ENCODE measurements at places on chromosomes 13 and 19.

- DNase-seq = peak; percentile 47
Observed at GRCh38 chr19:52535771-52536447, 8.4 kb downstream of the ZNF808 start.

GRCh38 chr19:38387550-38388348 lies at the start of gene GGN:
TSS of gene GGN (minus strand) at chr19:38388034. CDS start at chr19:38387261, 773 bp downstream.
- peak; percentile 83 for DNase-seq

GRCh38 chr19:28606269-28607032 lies 606.5 kb downstream of the UQCRFS1 start:
- no peak for DNase-seq

DNA sequence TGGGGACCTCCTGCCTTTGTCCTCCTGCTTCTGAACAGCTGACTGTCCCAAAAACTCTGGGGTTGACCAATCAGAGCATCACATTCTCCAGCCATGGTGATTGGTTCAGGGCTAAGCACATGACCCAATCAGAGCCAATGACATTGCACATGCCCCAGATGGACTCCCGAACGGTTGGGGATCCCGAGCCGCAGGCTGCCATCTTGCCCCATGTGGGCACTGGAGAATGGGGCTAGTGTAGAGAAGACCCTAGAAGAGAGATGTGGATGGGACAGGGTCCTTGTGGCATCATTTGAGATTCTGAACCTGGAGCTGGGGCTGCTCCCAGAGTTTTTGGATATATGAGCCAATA lies 31.3 kb upstream of the PEPD start:
- DNase-seq = no peak

- peak; percentile 46 for DNase-seq
Observed at GRCh38 chr19:7294558-7295212, 471 bp upstream of the INSR start.

DNA sequence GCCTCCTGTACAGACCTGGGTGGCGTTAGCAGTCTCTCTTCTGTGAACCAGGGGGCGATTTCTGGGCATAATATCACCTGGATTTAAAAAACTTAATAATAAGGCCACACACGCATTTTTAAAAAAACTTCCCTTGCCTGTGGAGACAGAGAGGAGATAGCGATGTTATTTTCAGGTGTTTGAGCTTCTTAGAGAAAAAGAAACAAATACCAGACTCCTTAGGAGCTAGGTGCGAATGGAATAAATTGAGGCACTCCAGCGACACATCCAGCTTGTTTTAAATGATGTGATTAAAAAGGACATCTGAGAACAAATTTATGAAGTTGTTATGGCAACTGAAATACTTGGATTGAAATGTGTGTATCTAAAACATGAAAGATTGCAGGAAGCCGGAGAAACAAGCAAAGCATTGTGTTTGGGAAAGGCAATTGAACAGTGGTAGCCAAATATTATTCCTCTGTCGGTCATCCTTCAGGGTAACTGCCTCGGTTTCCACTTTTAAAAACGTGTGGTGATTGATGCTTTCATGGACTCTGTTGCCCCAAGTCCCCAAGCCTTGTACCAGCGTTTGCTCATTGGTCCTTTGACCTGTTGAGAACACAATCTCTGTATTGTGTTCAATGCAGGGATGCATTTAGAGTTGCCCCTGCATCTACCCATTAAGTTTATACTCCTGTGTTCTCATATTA lies 158.7 kb downstream of the TM9SF2 start:
- no peak for DNase-seq

- DNase-seq = peak; percentile 60
Observed at GRCh38 chr13:46387064-46387851, at the start of gene RUBCNL. TSS of gene RUBCNL (minus strand) at chr13:46387252. CDS start at chr13:46372475, 14,777 bp downstream.

DNA sequence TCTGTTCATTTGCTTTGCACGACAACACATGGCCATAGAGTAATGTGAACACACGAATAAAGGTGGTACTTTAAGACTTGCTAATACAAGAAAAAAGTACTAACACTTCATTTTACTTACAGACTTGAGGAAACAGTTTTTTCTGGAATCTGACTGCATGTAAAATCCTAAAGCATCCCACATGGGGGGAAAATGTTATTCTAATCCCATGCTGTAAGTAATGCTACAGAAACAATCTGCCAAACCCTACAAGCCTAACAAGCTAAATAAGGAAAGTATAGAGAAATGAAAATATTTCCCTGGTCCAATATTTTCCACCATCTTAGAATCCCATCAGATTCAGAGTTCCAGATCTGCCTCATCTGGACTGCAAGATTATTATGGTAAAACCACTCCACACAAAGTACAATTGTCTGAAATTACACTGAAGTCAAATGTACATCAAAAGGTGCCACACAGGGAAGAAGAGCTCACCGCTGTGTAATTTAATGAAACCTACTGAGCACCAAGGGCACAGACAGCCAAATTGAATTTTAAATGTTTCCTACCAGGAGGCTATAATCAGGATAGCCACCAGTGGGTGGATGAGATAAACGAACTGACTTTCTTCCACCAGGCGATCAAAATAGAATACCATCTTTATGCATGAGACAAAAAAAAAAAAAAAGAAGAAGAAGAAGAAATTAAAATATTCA lies 22.0 kb downstream of the LHFPL6 start:
- no peak for DNase-seq

DNA sequence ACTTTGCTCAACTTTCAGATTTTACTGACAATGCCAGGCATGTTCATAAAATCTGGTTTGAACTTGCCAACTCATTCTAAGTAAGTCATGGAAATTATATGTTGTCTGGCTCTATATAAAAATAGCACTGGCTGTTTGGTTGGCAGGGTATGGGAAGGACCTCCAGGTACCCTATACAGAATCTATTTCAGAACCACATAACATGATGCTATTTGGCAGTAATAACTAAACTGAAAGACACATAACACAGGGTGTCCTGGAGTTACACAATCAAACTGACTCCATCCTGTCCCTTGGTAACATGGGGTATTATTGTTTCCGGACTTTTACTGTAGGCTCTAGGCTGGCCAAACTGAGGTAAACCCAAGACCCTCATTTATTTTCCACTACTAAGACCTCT lies 248.8 kb downstream of the RGCC start:
- no peak for DNase-seq

DNA sequence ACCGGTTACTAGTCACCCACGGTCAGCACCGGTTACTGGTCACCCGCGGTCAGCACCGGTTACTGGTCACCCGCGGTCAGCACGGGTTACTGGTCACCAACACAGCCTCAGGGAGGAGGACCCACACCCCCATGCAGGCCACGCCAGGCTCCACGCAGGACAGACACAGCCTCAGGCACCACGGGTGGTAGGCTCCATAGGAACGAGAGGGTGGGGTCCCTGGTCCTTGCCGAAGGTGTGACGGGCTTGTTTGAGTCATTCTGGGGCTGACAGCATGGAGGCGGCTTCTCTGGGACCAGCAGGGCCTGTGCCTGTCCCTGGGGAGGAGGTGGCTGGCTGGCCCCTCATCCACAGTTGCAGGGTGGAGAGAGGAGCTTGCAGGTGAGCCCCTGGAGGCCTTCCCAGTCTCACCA lies 122.8 kb upstream of the SOX1 start:
- no peak for DNase-seq

DNA sequence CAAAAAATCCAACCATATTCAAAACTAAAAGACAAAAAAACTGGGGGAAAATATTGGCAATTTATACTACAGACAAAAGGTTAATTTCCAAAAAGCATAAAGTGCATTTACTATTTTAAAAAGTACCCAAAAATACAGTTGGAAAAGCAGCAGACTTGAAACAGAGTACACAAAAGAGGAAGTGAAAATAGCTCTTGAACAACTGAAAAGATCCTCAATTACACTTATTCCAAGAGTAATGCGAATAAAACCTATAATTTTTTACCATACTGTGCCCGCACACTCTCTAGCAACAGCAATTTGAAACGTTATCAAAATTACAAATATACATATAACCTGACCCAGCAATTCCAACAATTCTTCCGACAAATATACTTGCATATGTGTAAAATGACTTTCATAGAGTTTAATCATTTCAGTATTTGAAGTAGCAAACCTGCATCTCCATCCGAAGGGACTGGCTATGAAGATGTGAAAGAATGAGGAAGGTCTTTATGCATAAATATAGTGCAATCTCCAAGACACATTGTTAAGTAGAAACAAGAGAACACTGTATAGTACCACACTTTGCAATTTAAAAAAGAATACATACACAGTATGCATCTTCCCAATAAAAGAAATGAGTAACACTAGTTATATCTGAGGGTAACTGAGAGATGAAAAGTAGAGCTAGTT lies 25.4 kb downstream of the ALG5 start:
- no peak for DNase-seq

- no peak for DNase-seq
Observed at GRCh38 chr19:19109601-19110000, 28.7 kb downstream of the TMEM161A start.

DNA sequence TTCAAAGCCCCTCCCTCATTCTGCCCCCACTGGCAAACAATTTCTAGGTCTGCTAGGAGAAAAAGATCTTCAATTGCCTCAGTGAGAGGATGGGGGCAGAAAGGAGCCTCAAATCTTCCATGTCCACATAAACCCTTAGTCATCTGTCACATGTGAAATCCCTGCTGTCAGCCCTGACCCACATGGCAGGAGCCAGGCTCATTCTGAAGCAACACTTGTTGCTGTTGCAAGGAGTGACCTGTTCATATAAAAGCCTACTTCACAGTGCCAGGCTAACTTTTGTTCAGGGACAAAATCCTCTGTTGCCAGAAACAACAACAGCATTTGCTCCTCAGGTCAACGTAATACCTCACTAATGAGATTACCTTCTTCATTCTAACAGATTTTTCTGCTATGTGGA lies 70.5 kb downstream of the IRS2 start:
- no peak for DNase-seq

- DNase-seq = no peak
Observed at GRCh38 chr13:31433207-31433606, 233.4 kb downstream of the B3GLCT start.

- DNase-seq = no peak
Observed at GRCh38 chr19:51927859-51928258, 587 bp downstream of the ZNF613 start.

DNA sequence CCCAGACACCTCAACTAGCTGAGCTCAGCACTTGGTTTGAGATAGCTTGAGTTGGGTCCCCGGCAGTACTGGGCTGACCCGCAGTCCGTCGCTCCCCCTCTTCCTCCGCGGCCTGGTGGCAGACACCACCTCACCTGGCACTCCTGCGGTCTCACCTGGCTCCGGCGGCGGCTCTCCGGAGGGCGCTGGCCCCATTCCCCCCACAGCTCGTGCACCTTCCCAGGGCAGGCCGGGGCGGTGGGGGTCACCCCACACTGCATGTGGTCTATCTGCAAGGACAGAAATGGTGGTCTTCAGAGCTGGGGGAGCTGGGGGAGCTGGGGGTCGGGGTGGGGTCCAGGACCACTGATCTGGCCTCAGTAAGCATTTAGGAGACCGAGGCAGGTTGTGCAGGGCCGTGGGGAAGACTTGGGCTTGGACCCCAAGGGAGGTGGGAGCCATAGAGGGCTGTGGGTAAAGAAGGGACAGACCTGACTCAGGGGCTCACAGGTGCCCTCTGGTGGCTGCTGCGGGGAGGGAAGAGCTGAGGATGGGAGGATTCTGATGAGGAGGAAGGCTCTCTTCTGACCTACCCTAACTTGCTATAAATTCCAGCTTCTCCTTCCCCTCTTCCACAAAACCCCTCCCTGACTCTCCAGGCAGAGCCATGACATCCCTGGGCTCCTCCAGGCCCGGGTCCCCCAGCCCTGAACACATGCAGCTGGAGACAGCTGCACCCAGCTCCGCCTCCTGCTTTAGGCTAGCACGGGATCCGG lies 6.7 kb upstream of the PLIN4 start:
- DNase-seq = peak; percentile 71

DNA sequence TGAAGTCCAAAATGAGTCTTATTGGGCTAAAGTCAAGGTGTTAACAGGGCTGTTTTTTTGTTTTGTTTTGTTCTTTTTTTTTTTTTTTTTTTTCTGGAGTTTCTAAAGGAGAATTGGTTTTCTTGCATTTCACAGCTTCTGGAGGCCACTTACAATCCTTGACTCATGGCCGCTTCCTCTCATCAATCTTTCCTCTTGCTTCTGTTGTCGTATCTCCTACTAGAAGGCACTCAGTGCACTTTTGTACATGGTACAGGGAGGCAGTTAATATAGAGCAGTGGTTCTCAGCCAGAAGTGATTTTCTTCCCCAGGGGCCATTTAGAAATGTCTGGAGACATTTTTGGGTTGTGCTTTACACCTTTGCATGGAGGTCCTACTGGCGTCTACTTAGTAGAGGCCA lies 546.6 kb downstream of the DCT start:
- DNase-seq = no peak

DNA sequence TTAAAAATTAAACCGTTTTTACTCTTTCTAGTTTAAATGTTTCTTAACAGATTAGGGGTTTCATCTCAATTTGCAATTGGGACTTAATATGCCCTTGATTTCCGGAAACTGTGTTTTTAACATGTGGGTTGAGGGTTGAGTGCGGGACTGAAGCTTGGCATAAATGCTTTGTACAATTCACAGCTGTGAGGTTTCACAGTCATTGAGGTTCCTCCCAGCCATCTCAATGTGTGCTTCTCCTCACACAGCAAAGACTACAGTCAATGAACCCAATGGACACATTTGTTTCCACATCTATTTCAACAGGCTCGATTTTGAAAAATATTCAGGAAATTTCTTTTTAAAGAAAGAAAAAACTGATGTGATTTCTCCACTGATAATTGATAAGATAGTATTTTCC lies 328.6 kb downstream of the TBC1D4 start:
- DNase-seq = no peak

- no peak for DNase-seq
Observed at GRCh38 chr13:30572859-30573275, 44.9 kb upstream of the USPL1 start.

- no peak for DNase-seq
Observed at GRCh38 chr13:114097212-114097892, 35.1 kb downstream of the RASA3 start.

DNA sequence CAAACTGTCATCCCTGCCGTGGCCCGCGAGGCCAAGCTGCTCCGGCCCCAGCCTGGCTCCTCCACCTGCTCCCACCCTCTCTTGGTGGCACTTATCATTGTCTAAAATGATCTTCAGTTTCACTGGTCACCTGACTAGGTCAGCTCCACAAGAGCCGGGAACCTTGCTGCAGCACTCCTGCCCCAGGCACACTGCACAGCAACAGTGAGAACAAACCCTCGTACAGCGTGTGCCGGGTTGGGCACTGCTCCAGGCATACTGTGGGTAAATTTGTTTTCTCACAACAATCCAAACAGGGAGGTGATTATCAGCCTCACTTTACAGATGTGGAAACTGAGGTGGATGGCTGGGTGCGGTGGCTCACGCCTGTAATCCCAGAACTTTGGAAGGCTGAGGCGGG lies 8.9 kb downstream of the DEDD2 start:
- DNase-seq = no peak

Data from GM12892 (cell line).